ENCODE measurements at places on chromosomes 12 and 14.

DNA sequence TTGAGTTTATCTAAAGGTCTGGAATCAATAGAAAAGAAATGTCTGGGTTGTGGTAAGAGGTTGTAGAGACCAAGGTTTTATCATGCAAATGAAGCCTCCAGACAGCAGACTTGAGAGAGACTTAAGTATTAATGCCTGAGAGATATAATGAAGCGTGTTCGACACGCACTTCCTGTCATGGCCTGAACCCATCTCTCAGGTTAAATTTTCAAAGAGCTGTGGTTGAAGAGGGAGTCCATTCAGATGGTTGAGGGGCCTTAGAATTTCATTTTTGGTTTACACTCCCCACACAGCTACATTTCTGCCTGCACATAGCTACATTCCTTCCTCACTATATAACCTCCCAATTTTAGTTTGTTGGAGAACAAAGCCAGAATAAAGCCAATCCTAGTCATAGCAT, 10.1 kb upstream of the CLEC12A start:
- DNase-seq: no peak

DNA sequence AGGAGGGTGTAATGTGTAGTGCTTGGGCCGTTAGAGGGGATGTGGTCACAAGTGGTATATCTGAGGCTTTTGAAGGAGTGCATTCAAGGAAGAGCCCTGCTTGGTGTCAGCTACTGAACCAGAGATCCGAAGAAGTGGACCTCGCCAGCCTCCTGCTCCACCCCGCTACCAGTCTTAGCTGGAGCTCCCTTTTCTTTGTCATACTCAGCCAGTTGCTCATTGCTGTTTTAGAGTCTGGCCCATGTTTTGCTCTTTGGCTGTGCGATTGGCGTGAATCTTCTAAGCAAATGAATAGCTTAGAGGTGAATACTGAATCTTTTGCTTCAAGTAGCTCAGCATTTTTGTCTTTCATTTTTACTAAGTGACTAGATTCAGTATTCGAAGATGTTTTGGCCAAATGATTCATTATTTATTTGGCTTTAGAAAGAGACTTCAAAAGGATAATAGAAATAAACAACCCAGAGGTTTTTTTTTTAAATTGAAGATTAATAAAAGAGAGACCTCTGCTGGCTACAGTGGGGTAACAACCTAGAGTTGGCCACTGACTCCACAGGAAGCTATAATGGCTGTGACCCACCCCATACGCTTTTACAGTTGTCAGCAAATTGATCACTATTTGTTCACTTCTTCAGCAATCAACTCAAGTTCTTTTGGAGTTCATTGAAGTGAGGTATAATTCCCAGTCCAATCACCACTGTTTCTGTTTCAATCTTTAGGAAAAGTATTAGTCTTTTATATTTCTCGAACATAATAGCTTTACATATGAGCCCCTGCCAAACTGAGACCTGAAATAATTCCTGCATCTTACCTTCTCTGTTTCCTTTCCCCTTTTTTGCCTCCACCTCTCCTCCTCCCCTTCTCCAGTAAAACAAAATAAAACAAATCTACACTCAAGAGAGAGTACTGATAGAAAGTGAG, 19.9 kb downstream of the CDKN1B start:
- DNase-seq: no peak

DNA sequence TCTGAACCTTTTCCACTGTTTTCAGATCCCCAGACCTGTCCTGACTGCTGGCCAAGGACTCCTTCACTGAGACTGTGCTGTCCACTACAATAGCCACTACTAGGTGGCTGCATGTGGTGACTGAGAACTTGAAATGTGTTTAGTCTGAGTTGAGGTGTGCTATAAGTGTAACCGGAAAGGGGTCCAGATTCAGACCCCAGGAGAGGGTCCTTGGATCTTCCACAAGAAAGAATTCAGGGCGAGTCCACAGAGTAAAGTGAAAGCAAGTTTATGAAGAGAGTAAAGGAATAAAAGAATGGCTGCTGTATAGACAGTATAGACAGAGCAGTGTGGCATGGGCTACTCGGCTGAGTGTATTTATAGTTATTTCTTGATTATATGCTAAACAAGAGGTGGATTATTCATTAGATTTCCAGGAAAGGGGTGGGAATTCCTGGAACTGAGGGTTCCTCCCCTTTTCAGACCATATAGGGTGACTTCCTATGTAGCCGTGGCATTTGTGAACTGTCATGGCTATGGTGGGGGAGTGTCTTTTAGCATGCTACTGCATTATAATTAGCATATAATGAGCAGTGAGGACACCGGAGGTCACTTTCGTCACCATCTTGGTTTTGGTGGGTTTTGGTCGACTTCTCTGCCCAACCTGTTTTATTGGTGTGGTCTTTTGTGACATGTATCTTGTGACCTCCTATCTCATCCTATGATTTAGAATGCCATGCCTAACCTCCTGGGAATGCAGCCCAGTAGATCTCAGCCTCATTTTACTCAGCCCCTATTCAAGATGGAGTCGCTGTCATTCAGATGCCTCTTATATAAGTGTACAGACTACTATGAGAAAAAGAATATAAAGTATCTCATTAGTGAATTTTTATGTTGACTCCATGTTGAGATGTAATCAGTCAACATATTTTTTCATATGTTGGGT, 70.0 kb upstream of the SRSF5 start:
- no peak for DNase-seq

DNA sequence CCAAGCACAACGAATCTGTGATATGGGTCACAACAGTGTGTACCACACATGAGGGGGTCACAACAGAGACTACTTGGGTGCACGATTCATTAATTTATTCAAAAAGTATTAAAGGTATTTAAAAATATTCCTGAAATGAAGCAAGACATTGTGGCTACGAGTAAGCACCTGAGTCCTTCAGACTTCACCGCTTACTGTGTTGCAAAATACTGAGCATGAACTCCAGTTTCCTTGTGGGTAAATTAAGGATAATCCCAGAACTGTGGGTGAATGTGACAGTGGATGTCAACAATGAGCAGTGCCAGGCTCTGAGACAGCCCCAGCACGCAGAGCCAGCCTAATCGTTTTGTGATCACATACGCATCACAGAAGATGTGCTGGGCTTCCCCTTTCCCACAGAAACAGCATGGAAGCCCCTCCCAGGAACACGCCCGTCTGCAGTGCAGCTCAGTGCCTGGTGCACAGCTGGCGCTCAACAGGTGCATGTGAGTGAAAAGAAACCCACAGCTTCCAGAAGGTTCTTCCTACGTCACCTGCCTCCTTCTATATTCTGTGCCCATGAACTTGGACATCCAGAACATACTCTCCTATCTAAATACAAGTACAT, 29.1 kb downstream of the CDC42BPB start:
- peak; percentile 56 for DNase-seq

DNA sequence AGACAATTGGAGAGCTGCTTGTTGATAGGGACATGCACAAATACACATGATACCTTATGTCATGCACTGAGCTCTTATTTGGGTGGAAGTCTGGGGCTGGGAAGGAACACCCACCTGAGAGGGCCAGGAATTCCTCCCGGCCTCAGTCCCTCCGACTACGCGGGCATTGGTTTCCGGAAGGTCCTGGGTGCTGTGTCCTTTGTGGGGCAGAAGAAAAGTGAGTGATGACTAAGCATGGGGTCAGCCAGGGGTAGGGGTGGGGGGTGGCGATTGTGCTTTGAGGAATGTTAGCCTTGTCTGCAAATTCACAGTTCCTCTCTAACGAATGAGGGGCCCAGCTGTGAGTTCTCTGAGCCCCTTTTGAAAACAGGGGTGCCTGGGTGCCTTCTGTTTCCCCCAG, 798 bp downstream of the CELA1 start:
- no peak for DNase-seq

DNA sequence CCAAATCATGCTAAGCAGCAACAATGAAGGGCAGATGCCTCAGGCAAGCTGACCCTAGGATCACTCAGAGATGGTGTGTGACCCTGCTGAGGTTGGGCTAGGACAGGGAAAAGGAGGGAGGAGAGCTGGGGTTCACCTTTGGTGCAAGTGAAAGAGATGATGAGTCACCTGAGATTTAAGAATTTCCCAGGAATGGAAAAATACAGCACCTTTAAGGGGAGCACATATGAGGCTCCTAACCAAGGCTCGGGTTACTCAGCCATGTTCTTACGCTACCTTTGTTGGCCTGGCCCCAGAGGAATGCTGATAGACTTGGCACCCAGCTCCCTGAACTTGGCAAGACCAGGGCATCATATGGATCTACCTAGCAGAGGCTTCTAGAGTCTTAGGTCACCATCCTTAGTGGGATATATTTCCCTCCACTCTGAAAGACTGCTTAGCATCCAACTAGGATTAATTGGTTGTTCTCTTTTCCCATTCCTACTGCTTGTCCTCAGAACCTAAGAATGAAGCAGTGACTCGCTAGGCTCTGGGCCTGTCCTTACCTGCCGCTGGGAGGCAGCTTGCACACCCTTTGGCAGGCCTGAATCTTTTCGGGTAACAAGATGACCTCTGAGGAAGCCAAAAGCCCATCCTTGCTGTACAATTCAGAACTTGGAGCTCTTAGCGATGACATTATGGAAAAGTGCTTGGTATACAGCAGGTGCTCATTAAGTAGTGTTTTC, 4.0 kb upstream of the NAA25 start:
- DNase-seq: no peak

- DNase-seq: no peak
Observed at GRCh38 chr14:99381688-99382060, 99.0 kb downstream of the SETD3 start.

GRCh38 chr14:39015964-39016577, 87.0 kb downstream of the SEC23A start:
- DNase-seq: no peak

DNA sequence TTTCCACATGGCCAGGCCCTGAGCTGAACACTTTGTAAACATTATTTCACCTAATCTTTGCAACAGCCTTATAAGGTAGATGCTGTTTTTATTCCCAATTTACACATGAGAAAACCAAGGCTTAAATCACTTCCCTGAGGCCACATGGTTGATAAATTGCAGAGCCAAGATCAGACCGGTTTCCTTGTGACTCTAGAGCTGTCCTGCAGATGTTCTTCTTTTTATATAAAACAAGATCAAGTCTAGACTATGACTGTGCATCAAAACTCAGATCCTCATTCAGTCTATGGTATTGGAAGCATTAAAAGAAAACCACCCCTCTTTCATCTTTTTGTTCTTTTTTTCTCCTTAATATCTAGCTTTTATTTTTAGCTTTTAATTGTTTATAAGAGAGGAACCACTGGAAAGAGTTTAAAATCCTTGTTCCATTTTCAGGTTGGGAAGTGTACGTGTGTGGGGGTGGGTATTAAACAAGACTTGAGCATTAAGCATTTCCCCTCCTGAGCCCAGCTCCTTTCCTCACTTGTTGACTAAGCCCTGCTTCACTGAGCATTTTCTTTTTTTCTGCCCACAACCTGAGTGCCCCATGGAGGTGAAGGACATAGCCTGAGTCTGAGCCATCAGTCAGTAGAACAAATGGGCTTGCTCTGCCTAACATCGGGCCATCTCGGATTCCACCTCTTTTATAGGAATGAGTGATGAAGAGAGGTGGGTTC, 45.4 kb downstream of the GPATCH2L start:
- DNase-seq: no peak

DNA sequence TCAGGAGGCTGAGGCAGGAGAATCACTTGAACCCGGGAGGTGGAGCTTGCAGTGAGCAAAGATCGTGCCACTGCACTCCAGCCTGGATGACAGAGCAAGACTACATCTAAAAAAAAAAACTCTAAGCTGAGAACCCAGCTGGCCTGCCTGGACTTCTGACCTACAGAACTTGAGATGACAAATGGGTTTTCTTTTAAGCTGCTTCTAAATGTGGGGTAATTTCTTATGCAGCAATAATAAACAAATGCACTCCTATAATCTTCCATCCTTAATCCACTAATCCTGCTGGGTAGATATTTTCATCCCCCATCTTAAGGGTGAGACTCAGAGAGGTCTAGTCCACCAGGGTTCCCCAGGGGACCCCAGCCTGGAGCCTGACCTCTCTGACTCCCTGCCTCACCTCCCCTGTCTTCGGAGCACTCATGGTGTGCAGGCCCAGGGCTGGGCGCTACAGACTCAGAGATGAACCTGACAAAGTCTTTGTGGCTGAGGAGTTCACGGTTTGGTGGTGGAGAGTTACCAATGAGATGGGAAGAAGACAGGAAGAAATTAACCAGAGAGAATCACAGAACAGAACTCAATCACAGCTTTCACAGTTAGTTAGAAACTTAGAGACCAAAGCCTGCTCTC, 39.7 kb upstream of the BDKRB2 start:
- no peak for DNase-seq

- no peak for DNase-seq
Observed at GRCh38 chr12:49916129-49916919, 12.6 kb upstream of the FAIM2 start.

DNA sequence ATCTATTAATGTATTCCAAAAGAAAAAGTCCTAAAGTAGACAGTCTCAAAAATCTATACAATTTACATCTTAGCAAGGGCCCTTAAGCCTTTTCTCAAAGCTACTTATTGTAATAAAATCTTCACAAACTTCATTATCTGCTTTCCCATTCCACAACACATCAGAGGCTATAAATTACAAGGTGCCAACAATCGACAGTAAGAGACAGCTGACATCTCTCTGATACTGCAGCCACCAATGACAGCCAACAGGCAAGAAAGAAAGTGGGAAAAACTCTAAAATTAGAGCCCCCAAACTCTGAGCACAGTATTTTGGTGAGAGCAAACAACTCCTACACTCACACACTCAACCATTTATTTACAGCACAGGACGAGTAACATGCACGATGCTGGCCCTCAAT, 2.2 kb downstream of the ANGEL1 start:
- DNase-seq: no peak

GRCh38 chr12:96489392-96490056, at the start of gene CFAP54:
Gene CFAP54 (plus strand): TSS chr12:96489577. CDS start chr12:96489610, 33 bp downstream.
- peak; percentile 92 for DNase-seq

GRCh38 chr14:67285876-67286452, 44.7 kb downstream of the PALS1 start:
- no peak for DNase-seq

GRCh38 chr14:59268011-59268410, 79.5 kb downstream of the DAAM1 start:
- DNase-seq: no peak

- no peak for DNase-seq
Observed at GRCh38 chr12:57203791-57204190, 12.8 kb upstream of the NXPH4 start.

- DNase-seq: no peak
Observed at GRCh38 chr12:44775901-44776300, 100.2 kb downstream of the NELL2 start.

- DNase-seq: no peak
Observed at GRCh38 chr14:70919774-70920173, 12.5 kb downstream of the PCNX1 start.

DNA sequence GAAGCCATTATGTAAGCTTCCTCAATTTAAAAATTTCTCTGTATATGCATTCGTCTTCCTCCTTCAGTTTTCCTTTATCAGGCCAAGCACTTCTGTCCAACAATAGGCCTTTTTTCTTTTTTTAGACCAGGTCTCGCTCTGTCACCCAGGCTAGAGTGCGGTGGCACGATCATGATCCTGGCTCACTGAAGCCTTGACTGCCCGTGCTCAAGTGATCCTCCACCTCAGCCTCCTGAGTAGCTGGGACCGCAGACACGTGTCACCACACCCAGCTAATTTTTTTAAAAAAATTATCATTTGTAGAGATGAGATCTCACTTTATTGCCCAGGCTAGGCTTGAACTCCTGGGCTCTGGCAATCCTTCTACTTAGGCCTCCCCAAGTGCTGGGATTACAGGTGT, 25.8 kb downstream of the TAOK3 start:
- no peak for DNase-seq

Measured in mucosa of descending colon (tissue), 3 donors.